ENCODE measurements at places on chromosomes 6 and 20. TPM values are rescaled to one million over a fixed set of nuclear protein-coding genes. Genes with fewer than 3 reads are reported as not detected.

PXDC1 gene
- total RNA-seq, result 119 TPM

ENPP5 gene
- total RNA-seq, result 0.51 TPM

GHRH gene
- not detected for total RNA-seq

C6orf62 gene
- 79.4 TPM for total RNA-seq

PDE10A gene
- 2.4 TPM for total RNA-seq
